ENCODE measurements at places on chromosomes 4 and X.

DNA sequence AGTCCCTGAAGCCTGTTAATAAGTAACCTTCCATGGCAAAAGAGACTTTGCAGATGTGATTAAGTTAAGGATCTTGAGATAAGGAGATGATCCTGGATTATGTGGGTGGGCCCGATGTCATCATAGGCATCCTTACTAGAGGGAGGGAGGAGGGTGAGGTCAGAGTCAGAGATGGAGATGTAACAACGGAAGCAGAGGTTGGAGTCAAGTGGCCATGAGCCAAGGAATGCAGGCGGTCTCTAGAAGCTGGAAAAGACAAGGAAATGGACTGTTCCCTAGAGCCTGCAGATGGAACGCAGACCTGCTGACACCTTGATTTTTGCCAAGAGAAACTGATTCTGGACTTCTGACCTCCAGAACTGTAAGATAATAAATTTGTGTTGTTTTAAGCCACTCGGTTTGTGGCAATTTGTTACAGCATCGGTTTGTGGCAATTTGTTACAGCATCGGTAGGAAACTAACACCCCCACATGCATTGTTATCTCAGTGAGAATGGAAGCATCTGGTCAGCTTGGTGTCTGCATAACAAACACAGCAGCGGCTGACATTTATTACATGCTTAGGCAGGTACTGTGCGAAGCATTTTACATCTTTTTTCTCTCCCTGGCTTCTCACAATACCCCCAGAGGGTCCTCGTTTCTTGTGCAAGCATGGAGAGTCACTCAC, 55.6 kb downstream of the CLDN34 start:
- DNase-seq: no peak

DNA sequence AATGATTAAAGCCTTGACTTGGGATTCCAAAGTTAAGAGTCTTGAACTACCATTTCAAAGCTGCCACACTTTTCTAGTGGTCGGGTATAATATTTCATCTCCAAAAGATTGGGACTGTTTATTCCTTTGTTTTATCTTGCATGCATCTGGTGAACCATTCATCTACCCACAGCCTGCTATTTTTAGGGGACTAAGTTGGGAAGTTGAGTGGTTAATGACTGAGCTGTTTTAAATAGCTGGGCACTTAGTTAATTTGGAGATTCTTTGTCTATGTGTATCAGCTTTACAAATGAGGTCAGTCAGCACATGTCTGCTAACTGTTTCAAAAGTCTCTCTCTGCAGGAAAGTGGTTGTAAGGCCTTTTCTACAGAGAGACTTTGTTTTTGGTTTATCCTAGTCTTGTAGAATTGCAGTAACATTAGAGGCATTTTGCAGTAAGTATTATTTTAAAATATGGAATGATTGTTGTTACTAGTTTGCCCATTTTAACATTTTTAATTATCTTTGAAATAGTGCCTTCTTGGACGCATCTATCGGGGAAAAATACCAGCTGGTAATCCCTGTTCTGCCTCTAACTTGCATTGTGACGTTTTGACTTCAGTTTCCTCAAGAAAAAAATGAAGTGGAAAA, 8.2 kb downstream of the BMP2K start:
- no peak for DNase-seq

- DNase-seq: no peak
Observed at GRCh38 chr4:2472187-2472586, 3.3 kb downstream of the RNF4 start.

DNA sequence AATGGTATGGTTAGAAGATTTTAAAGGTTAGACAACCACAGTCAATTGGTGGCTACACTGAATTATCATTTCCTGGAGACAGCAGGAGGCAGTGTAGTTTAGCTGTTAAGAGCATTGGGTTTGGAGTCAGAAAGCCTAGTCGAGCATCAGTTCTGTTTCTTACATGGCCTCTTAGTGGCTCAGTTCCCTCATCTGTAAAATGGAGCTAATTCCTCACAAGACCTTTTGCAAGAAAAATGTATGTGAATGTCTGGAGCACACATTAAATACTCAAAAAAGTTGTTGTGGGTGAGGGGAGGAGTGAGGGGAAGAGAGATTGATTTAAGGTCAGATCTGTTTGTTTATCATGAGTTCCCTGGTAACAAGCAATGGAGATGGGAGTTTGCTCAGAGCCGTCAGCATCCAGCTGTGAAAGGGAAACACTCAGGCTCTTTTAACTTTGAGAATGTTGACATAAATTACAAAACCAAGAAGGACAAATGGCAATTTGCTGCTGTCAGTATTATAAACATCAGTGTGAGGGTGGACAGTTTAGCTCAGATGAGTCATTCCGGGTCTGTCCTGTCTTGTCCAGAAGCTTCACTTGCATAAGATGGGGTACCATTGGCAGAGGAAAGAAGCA, 98.2 kb upstream of the PGRMC2 start:
- no peak for DNase-seq

- DNase-seq: no peak
Observed at GRCh38 chrX:135168486-135168885, 2.7 kb downstream of the CT55 start.

DNA sequence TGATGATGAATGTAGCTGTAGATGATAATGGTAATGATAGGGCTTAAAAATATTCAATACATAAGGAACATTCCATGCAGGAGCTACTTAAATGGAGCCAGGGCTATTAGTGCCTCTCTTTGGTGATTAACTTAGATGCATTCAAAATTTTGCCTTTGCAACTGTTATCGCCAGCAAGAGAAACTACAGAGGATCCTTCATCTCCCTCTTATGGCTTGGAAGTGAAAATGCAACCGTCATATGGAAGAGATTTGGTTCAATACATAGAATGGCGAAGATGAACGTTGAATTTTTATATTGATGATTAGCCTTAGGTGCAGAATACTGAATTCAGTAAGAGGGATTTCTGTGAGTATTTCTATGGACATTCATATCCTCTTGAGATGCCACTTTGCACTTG, 134.5 kb upstream of the NLGN4X start:
- DNase-seq: no peak

DNA sequence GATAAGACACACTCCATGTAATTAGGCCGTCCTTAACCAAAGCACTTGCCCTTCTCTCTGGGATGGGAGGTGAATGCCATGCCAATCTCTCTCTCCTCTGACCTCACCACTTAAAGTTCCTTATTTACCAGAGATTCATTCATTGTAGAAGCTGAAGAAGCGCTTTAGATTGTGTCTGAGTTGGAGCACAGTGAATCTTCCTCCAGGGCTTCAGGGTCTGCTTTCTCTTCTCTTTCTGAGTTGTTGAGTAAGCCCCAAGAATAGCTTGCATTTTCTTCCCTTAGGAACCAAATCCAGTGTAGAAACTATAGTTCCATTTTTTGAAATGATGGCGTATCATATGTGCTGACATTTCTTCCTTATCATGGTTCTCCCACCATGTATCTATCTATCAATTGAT, 104.5 kb upstream of the MAML3 start:
- no peak for DNase-seq

- DNase-seq: no peak
Observed at GRCh38 chr4:168854350-168854921, 155.6 kb downstream of the CBR4 start.

- DNase-seq: no peak
Observed at GRCh38 chr4:145066063-145066501, 31.9 kb downstream of the ANAPC10 start.

DNA sequence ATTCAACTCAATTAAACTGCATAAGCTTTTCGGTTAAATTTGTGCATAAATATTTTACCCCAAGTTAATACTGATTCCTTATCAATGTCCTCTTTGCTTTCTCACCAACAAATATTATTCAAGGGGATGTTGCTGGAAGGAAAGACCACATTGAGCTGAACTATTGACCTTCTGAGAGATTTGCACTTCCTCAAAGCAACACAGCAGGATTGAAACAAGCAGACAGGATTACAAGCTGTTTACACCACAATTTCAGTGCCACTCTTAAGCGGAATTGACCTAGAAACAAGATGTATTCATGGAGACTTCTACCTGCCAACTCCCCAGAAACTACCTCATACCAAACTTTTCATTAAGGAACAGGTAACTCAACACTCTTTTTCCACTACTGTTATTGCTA, 96.5 kb upstream of the DUSP21 start:
- DNase-seq: no peak

DNA sequence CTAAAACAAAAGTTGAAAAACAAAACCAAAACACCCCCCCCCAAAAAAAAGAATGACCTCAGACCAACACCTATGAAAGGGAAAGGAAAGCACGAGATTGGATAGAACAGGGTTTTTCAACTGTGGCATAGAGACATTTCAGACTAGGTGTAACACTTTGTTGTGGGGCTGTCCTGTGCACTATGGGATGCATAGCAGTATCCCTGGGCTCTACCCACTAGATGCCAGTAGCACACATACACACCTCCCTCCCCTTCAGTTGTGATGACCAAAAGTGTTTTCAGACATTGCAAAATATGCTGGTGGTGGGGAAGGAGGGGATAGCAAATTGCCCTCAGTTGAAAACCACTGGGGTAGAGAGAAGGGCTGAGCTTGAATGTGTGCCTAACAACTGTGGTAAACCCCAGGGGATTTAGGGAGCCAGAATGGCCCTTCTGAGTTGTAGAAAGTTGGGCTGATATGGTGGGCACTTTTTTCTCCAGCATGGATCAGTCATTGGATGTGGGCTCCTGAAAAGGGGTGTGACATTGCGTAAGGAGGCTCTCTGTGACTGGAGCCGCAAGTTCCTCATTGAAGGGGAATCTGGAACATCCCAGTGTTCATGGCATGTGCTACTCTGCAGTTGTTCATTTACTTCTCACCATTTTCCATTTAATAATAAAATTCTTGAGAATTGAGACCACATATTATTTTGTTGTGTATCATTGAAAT, 8.8 kb upstream of the GEMIN8 start:
- DNase-seq: no peak

DNA sequence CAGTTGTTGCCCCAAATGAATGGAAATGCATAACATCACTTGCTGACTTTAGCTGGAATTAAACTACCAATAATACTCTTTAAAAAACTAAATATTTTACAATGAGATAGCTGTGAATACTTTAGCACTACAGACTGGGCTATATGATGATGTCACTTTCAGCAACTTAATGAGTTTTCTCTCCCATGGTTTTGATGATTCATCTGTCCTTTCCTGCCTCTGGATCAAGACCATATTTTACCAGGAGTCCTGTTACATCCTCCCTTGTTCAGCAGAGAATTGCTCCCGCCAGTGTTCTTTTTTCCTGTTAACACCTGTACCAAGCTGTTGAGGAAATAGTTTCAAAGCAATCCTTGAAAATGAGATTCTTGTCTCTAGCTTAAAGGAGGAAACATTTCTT, 543.0 kb downstream of the SPRY1 start:
- DNase-seq: no peak

- no peak for DNase-seq
Observed at GRCh38 chr4:154998284-154998683, 210.2 kb upstream of the NPY2R start.

GRCh38 chr4:85548116-85548515, 73.2 kb downstream of the ARHGAP24 start:
- no peak for DNase-seq

- DNase-seq: peak; percentile 64
Observed at GRCh38 chr4:3047464-3048286, 26.7 kb downstream of the HTT-AS start.

DNA sequence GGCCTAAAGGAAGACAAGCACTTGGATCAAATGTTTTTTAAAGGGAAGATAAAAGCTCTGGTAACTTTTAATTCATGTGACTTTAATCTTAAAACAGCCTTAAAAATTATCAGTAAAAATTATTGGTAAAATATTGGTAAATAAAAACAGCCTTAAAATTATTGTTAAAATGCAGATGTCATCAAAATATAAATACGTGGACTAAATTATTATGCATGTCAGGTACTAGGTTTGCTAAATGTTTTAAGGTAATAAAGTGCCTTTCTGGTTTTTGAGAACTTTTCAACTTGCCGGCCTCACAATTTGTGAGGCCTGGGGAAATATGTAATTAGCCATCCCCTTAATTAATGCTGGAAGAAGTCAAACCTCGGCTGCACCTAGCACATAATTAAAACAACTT, 147.7 kb downstream of the PRR32 start:
- DNase-seq: no peak

DNA sequence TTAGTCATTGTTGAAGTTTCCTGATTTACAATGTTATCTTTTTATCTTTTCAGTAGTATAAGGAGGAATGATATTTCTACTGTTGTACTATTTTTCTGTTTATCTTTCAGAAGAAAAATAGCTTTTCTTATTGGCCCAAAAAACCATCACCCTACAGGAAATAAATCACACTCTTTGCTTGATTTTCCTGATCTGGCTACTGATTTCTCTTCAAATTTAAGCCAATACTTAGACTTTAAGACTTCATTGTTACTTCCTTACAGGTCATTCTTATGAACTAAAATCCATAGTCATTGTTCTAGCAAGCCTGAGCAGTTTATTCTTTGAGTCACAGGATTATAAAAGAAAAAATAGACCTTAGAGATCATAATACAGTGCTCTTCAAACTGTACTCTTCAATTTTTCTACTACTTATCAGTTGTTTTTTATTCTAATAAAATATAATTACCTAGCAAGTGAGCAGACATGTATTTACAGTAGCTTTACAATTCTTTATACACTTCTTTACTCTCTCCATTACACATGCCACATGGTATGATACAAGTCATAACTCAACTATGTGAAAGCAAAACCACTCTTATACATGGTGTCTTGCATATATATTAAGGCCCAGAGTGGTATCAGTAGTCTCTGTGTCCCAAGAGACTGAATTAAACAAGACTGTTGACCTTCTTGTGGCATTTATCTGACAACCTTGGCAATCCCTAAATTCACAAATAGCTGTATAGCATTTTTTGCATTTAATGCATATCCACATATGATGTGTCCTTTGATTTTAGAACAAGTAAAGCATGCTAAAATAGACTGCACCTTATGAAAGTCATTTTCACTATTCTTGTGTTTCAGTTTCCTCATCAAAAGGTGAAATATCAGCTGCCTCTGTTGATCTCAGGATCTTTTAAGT, 47.9 kb downstream of the TET2 start:
- no peak for DNase-seq

- no peak for DNase-seq
Observed at GRCh38 chr4:86334020-86334750, 25.7 kb downstream of the MAPK10 start.

DNA sequence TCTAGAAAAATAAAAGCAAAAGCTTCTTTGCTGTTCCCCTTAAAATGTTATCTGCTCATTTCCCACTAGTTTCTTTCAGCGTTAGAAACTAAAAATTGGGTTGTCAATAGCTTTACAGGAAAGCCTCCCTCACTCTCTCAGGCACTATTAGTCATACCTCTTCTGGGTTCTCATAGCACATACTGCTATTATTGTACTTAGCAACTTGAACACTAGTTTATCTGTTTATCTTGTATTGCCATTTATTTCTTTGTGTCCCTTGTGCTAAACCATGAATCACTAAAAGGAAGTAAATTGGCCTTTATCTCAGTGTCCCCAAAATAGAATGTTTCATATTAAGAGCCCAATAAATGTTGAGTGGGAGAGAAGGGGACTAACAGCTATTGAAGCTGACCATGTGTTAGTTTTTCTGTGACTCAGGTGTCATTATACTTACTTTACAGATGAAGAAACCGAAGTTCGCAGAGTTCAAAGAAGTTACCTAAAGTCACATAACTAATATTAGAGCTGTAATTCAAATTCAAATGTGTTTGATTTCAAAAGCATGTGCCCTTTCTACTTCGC, 124.8 kb upstream of the CITED1 start:
- DNase-seq: no peak

All from activated CD4-positive, alpha-beta T cell treated with anti-CD3 and anti-CD28 coated beads for 24 hours (primary cell).